Epithelial cell of alveolus of lung (primary cell): ENCODE measurements at places on chromosomes 3 and 15. TPM values are rescaled to one million over a fixed set of nuclear protein-coding genes. Genes with fewer than 3 reads are reported as not detected.

Gene GPR156
- 0.78 and 1.0 TPM in 2 replicates for total RNA-seq

Gene GMPS
- 57.5 and 57.8 TPM in 2 replicates for total RNA-seq

Gene LRRC31
- not detected in 2 replicates for total RNA-seq

Gene IL12A
- 4.4 and 6.9 TPM in 2 replicates for total RNA-seq

Gene CLSTN2
- under 0.01 and 0.24 TPM in 2 replicates for total RNA-seq

Gene GOLGA8S
- total RNA-seq: not detected in 2 replicates

Gene TM4SF4
- not detected in 2 replicates for total RNA-seq
